ENCODE measurements at places on chromosomes 6 and 20.

- DNase-seq: no peak
These were observed 77.3 kb downstream of the KCNB1 start for GRCh38 chr20:49405062-49405683.

DNA sequence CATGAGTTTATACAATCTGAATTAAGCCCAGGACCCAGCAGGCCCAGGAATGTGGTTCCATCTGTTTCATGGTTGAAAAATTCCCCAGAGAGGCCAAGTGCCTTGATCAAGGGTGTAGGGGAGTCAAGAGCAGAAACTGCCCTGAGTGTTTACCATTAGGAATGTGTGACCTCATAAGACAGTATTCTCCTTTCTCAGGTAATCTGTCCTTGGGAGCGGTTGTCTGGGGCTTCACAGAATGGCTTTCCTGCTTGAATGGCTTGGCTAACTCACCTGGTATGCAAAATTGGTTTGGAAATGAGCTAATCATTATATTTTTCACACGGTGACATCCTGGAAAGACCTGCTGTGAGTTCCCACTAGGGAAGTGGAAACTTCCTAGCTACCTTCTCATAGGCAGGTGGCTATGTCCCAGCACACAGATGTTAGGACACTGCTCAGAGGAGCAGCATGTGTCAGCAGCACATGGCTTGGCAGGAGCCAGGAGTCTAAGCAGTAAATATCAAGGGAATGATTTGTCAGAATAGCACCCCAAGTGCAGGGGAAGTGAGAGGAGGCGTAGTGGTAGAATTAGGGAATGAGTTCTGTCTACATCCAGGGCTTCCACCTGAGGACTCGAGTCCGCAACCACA, 17.7 kb downstream of the CLIC5 start:
- no peak for DNase-seq

GRCh38 chr6:127934956-127935355, 34.1 kb upstream of the THEMIS start:
- no peak for DNase-seq

DNA sequence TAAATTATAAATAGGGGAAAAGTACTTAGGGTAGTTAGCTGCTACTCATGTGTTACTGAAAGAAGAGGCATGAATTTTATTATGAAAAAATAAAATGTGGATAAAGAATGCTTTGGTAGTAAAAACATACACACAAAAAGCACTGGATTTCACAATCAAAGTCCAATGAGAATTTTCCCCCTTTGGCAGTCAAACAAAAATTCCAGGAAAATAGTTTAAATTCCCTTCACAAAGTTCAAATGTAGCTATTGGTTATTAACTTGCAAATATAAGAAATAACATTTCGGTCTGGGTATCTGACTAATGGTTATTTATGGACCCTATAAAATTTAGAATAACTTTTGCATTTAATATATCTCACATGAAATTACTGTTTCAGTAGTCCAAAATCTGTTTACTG, 210.4 kb downstream of the FOXC1 start:
- DNase-seq: no peak

GRCh38 chr20:20225325-20226043, 142.4 kb upstream of the INSM1 start:
- DNase-seq: no peak

GRCh38 chr6:148443798-148444560, 101.3 kb downstream of the SASH1 start:
- no peak for DNase-seq
